ENCODE measurements at places on chromosomes 6 and 20.
A peak's percentile ranks its signal among the peaks of the same experiment; 100 is the strongest.

DNA sequence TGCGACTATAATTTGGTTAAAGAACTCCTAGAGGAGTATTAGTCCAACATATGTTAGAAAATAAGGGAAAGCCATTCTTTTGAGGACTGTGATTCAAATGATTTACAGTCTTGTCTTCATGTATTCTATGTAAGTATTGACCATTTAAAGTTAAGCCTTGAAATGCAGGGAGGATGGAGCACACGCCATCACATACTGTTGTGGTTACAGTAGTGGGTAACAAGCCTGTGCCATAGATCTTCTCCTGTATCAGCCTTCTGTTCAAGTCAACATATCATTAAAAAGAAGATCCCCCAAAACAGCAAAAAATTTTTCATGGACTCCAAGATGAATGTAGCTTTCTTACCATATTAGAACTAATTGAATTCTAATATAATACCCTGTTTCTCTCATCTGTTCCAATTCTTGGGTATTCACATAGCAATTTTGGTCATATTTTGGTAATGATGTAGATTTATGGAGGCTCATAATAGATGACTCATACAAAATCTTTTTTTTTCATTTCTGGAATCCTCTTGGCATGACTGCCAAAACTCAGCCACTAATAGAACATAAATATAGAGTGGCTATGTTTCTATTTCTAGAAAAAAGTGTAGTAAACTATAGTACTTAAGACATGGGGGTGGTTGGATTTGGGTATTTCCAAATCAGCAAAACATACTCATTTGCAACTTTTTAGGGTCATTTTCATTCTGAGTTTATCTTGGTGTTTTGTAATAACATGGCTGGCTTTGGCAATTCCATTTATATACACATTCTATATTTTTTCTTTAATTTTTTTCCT is 413.5 kb downstream of the BCKDHB start:
- DNase-seq, result no peak

GRCh38 chr6:150024646-150025155 is 631 bp downstream of the RAET1L start:
- no peak for DNase-seq

DNA sequence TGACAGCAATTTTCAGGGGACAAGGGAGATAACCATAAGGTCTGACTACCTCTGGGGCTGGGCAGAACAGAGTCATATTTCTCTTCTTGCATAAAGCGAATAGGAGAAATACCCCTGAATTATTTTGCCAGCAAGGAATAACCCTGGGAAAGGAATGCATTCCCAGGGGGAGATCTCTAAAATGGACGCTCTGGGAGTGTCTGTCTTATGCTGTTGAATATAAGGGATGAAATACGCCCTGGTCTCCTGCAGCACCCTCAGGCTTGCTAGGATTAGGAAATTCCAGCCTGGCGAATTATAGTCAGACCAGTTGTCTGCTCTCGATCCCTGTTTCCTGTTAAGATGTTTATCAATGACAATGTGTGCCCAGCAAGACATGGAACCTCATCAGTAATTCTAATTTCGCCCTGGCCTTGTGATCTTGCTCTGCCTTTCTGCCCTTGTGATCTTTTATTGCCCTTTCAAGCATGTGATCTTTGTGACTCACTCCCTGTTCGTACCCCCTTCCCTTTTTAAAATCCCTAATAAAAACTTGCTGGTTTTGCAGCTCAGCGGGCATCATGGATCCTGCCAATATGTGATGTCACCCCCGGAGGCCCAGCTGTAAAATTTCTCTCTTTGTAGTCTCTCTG is 221.6 kb upstream of the HS3ST5 start:
- no peak for DNase-seq

DNA sequence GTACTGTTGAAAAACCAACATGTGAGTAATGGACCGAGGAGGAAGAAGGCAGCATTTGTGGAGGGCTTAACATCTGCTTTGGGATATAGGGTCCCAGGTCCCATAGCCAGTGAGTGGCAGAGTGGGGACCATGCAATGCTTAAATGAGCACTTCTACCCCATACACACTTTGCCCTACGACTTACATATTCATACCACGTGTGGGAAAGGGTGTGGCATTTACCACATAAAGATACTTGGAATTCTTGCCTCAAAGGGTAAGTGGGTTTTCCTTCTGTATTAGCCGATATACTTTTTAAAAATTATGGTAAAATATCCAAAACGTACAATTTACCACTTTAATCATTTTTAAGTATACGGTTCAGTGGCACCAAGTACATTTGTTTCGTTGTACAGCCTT is 199.3 kb downstream of the BACH2 start:
- no peak for DNase-seq

DNA sequence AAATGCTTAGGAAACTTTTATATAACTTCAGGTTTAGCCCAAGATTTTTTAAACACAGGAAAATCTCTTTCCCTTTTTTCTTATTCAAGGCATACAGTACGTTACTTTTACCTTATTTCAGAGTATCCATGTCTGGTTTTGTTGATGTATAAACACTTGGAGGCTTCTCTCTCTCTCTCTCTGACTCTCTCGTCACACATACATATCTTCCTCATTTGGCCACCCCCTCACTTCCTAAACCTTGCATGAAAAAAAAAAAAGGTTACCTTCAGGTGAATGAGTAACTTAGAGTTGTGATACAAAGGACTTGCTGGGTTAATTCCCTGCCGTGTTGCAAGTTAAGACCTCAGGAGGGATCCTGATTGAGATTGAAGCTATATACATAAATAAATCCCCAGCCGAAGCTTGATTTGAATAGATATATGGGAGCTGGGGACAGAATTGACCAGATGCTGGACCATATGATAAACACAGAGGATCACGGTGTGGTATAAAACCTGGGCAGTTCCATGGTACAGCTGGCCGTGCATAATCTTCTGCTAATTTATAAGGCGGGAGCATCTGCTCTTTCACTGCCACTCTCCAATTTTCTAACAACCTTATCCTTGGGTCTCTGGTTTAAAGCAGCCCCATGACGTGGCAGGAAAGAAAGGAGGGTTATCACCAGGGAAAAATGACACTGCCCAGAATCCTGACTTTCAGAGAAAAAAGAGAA is 55.1 kb upstream of the IL20RA start:
- DNase-seq, result no peak

- DNase-seq, result no peak
Measured at GRCh38 chr6:122931916-122932315, 64.1 kb upstream of the CLVS2 start.

GRCh38 chr20:53738039-53738944 is 144.7 kb upstream of the ZNF217 start:
- peak; percentile 97 for DNase-seq

GRCh38 chr20:37256286-37256685 is 5.3 kb downstream of the GHRH start:
- no peak for DNase-seq

- no peak for DNase-seq
Measured at GRCh38 chr6:134420614-134421181, 102.8 kb upstream of the SGK1 start.

All from PC-9 (cell line).